Natural killer cell (primary cell): ENCODE measurements at places on chromosomes 2 and 18.

- no peak overlapping the region for H3K4me3 ChIP-seq
- H3K36me3 ChIP-seq = no peaks in the 10 kb centered on the region
- H3K4me1 ChIP-seq = no peaks in the 10 kb centered on the region
- no peak for DNase-seq
These were observed 417.3 kb downstream of the TGIF1 start for GRCh38 chr18:3867236-3867635.

DNA sequence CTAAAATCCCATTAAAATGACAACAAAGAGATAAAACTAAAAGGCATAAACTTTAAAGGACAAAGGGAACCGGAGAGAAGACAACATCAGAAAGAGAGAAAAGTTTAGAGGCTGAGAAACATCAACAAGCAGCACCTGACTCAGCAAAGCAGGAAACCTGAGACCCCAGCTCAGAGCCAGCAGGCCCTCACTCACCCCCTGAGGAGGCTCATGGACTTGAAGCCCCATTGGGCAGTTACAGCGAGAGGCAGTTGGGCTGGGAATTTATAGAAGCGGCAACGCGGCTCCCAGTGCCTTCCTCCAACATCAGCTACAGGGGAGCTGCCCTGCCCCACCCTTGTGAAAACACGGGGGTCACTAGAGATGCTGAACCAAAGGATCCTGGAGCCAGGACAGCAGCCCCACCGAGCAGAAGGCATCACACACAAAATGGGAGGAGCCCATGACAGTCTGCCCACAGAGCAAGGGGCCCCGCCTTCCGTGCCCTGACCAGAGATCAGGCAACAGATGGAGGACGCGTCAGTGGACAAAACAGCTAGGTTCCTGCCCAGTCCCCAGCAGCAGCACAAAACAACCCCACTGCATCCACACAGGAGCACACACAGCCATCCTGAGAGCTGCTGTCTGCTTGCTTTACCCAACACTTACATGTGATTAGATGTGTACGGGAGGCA is 52.7 kb downstream of the CMPK2 start:
- no peaks in the 10 kb centered on the region for H3K4me1 ChIP-seq
- H3K27me3 ChIP-seq = no peaks in the 10 kb centered on the region
- DNase-seq = no peak
- H3K27ac ChIP-seq = no peak overlapping the region
- H3K4me3 ChIP-seq = no peak overlapping the region

- no peak for DNase-seq
- no peak overlapping the region for H3K27ac ChIP-seq
- H3K36me3 ChIP-seq = no peaks in the 10 kb centered on the region
- H3K4me3 ChIP-seq = no peak overlapping the region
These were observed 467.4 kb upstream of the FANCL start for GRCh38 chr2:58708565-58708964.

GRCh38 chr18:26453386-26453901 is 94.9 kb downstream of the KCTD1 start:
- H3K4me3 ChIP-seq = no peak overlapping the region
- H3K27ac ChIP-seq = no peak overlapping the region
- no peak for DNase-seq
- H3K36me3 ChIP-seq = no peaks in the 10 kb centered on the region

DNA sequence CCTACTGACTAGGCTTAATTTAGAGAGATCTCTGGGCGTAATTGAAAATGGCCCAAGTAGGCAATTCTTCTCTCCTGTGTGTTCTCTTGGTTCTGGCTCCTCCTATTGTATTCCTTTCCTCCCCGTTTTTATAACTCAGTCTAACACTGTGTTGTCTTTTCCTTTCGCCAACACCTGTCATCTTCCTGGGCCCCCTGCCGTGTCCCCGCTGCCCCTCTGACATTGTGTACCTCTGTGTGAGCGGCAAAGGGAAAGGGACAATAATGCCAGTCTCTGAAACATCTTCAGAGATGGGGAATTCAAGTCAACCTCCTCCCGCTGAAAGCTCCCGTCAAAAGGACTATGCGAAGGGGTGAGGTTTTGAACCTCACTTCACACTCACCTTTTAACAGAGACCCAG is 210.9 kb downstream of the GBX2 start:
- H3K27ac ChIP-seq = no peak overlapping the region
- no peaks in the 10 kb centered on the region for H3K27me3 ChIP-seq
- H3K4me1 ChIP-seq = peaks cover 23% of the 10 kb centered on the region

- H3K4me1 ChIP-seq = no peaks in the 10 kb centered on the region
- H3K4me3 ChIP-seq = no peak overlapping the region
- no peak for DNase-seq
- H3K27me3 ChIP-seq = no peaks in the 10 kb centered on the region
- no peak overlapping the region for H3K27ac ChIP-seq
- no peaks in the 10 kb centered on the region for H3K36me3 ChIP-seq
These were observed 110.7 kb upstream of the PTPRM start for GRCh38 chr18:7456376-7456775.

- H3K36me3 ChIP-seq = no peaks in the 10 kb centered on the region
- peak overlapping the region; percentile 56 for H3K27ac ChIP-seq
These were observed 11.8 kb upstream of the GPR17 start for GRCh38 chr2:127634066-127634617.

- H3K27me3 ChIP-seq = peaks cover 26% of the 10 kb centered on the region
- no peak for DNase-seq
- H3K4me3 ChIP-seq = no peak within 1 kb of the TSS
- H3K27ac ChIP-seq = no peak within 1 kb of the TSS
These were observed at the start of gene RESP18 for GRCh38 chr2:219332542-219332941. Gene RESP18, minus strand, starts transcription at chr2:219332744.

DNA sequence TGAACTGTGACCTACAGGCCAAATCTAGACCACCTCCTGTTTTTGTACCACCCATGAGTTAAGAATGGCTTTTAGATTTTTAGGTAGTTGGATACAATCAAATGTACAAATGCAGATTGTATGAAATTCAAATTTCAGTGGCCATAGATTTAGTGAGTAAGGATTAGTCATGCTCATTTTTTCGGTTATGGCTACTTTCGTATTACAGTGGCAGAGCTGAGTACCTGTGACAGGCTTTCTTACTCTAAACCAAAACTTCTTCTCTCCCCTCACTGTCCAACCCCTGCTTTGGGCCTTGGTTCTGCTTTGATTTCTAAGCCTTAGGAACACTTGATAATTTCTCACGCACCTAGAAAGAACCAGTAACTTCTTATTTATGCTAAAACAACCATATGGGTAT is 82.1 kb downstream of the CDC42EP3 start:
- H3K36me3 ChIP-seq = no peaks in the 10 kb centered on the region
- no peak overlapping the region for H3K4me3 ChIP-seq
- DNase-seq = no peak
